ENCODE measurements at places on chromosomes 5 and 9. TPM values are rescaled to one million over a fixed set of nuclear protein-coding genes. Genes with fewer than 3 reads are reported as not detected.

The TARS1 gene
- 146 TPM for total RNA-seq

The ISL1 gene
- total RNA-seq: 1.6 TPM

The ACER2 gene
- total RNA-seq: 10.6 TPM

The TRAF2 gene
- 50.6 TPM for total RNA-seq

The SLC25A2 gene
- 0.21 TPM for total RNA-seq

The ZDHHC11B gene
- 1.4 TPM for total RNA-seq

The TEX53 gene
- not detected for total RNA-seq

The TERT gene
- total RNA-seq: 13.7 TPM
